ENCODE measurements at places on chromosomes 13 and 19.

- no peak for DNase-seq
These were observed 17.4 kb upstream of the NDUFS7 start for GRCh38 chr19:1366296-1366695.

DNA sequence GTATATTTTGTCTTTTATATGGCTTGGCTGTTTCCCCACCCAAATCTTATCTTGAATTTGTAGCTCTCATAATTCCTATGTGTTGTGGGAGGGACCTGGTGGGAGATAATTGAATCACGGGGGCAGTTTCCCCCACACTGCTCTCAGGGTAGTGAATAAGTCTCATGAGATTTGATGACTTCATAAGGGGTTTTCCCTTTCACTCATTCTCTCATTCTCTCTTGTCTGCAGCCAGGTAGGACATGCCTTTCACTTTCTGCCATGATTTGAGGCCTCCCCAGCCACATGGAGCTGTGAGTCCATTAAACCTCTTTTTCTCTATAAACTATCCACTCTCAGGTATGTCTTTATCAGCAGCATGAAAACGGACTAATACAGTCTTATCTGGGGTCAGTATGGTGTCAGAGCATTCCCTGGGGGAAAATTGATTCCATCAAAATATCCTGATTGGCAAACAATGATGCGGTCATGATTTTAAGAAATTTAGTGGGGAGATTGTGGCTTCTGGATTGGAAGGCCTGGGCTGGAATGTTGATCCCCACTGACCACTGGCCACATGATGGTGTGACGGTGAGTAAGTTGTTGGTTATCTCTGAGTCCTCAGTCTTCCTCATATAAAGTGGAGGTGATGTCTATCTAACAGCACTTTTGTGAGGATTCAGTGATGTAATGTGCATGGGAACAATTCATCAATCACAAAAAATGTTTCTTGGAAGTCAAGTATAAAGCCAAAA lies 27.5 kb upstream of the ANKRD10 start:
- peak; percentile 91 for DNase-seq

DNA sequence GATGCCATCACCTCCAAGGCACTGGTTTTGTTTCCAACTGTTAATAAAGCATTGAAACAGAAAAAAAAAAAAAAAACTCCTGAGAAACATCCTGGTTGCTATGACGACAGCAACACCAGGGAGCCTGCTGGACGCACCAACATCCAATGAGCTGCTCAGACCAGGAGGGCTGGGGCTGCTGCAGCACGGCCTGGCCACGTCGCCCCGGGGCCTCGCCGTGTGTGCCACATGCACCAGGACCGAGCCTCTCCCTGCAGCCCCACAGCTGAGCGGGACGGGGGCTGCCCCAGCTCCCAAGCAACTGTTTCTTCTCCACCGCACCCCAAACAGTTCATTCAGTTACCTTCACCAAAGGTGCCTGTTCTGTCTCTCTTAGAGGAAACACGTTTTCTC lies 54.5 kb downstream of the RASA3 start:
- DNase-seq = peak; percentile 24

GRCh38 chr19:41428481-41428859 lies 1.3 kb upstream of the B3GNT8 start:
- DNase-seq = no peak

DNA sequence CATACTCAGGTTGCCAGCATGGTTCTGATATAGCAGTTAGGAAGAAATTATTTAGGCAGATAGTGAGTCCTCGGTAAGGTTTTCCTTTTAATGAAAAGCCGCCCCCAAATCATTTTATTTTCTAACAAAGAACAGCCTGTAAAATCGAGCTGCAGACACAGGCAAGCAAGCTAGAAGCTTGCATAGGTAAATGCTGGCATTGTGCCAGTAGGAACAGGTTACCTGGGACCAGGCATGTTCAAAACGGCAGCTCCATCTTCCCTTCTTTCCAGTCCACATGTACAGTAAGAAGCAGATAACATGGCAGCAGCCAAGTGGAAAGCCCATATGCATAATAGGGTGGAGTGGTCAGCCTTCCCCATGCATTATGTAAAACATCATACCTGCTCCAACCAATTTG lies 71.1 kb downstream of the UGGT2 start:
- DNase-seq = no peak

GRCh38 chr13:58048670-58049069 lies 417.1 kb downstream of the PCDH17 start:
- peak; percentile 14 for DNase-seq

GRCh38 chr19:4108767-4109625 lies 14.9 kb downstream of the MAP2K2 start:
- no peak for DNase-seq

DNA sequence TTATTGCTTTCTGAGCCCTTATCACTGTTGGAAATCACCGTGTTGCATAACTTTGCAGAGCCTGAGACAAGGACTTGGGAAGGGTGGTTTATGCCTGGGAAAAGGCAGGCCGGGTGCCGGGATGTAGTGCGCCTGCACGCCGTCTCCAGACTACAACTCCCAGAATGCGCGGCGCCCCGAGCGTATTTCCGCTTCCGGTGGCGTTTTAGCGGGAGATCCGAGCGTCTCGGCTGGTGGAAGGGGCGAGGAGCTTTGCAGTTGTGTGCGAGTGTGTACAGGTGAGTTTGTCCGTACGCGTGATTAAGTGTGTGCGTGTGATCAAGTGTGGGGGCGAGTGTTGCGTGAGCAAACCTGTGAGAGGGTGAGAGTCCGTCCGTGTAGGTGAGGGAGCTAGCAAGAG lies 75.4 kb downstream of the PEG3 start:
- peak; percentile 59 for DNase-seq

DNA sequence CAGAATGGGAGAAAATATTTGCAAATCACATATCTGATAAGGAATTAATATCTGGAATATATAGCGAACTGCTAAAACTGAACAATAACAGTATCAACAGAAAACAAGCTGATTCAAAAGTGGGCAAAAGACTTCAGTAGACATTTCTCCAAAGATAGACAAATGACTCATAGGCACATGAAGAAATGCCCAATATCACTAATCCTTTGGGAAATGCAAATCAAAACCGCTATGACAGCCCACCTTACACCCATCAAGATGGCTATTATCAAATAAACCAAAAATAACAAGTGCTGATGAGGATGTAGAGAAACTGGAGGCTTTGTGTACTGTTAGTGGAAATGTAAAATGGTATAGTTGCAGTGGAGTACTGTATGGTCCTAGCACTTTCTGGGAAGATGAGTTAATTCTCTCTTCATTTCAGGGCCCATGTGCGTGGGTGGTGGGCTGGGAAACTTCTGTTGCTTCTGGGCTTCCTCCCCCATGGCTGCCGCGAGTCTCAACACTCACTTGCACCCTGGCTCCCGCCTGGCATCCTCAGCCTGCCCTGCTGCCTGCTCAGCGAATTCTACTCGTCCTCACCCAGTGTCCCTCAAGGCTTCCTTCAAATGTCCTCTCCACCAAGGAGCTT lies 12.4 kb upstream of the GJA3 start:
- DNase-seq = no peak
